Left ventricle myocardium inferior (tissue), 1 donor: ENCODE measurements at places on chromosomes 5 and 9. TPM values are rescaled to one million over a fixed set of nuclear protein-coding genes. Genes with fewer than 3 reads are reported as not detected.

DNA sequence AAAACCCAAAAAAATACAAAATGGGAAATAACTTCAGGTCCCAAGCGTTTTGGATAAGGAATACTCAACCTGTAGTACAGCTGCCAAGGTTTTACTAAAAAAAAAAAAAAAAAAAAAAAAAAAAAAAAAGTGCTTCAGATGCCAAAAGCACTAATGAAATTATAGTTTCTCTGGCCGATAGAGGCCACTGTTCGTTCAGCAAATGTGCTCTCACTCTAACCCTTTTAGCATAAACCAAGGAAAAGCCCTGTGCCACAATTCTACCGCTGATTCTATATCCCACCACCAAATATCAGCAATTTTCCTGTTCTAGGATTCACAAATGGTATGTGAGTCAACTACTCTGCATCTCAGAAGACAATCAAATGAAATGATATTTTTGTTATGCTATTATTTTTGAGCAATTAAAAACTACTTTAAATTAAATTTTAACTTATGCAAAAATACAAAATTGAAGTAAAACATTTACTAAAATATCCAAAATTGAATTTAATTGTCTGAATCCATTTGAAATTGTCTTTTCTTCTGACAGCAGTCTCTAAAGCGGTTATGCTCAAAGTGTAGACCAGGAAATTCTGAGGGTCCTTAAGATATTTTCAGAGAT lies 79.8 kb downstream of the RICTOR start:
- no peak for DNase-seq

The SLCO4C1 gene
- 0.22 TPM for total RNA-seq

DNA sequence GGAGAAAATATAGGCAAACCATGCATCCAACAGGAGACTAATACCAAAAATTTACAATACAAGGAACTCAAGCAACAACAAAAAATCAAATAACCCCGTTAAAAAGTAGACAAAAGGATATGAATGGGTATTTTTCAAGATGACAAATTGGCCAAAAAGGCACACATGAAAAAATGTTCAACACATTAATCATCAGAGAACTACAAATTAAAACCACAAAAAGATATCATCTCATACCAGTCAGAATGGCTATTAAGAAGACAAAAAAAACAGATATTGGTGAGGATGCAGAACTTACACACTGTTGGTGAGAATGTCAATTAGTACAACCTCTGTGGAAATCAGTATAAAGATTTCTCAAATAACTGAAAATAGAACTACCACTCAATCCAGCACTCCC lies 35.0 kb downstream of the TEX10 start:
- DNase-seq = no peak

- DNase-seq = no peak
These were observed 94.7 kb upstream of the SARDH start for GRCh38 chr9:133832877-133833276.

DNA sequence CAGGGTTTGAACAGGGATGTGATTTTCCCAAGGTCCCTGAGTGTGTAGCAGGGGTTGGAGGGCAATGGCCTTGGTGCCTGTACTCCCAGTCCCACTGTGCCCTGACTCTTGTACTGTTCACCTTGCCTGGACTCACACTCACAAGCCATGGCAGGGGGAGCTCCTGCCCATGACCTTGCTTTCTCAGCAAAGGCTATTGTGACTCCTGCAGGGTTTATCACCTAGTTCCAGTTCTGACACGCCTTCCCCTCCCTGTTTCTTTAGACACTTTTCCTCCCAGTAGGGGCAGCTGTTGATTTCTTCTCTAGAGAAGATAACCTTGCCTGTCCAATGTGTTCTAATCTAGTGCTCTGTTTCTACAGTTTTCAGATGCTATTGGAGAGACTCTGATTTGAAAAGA lies 139.5 kb downstream of the FSTL4 start:
- DNase-seq = no peak

The ZNF300 gene
- total RNA-seq = 1.1 TPM

DNA sequence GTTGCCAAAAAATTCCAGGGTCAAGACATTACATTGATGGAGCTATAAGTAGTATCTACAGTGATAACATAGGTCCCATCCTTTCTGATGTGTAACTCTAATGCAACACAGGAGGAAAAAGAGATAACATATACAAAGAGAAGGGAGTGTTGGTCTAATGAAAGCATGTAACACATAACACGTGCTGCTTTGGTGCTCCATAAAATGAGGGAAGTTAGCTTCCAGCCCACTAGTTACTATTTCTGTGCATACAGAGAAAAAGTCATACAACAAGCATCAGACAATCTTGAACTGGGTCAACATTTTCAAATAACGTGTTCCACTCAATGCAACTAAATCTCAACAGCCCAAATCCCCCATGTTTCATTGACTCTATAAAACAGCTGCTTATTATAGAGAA lies 11.7 kb downstream of the MLLT3 start:
- DNase-seq = no peak

DNA sequence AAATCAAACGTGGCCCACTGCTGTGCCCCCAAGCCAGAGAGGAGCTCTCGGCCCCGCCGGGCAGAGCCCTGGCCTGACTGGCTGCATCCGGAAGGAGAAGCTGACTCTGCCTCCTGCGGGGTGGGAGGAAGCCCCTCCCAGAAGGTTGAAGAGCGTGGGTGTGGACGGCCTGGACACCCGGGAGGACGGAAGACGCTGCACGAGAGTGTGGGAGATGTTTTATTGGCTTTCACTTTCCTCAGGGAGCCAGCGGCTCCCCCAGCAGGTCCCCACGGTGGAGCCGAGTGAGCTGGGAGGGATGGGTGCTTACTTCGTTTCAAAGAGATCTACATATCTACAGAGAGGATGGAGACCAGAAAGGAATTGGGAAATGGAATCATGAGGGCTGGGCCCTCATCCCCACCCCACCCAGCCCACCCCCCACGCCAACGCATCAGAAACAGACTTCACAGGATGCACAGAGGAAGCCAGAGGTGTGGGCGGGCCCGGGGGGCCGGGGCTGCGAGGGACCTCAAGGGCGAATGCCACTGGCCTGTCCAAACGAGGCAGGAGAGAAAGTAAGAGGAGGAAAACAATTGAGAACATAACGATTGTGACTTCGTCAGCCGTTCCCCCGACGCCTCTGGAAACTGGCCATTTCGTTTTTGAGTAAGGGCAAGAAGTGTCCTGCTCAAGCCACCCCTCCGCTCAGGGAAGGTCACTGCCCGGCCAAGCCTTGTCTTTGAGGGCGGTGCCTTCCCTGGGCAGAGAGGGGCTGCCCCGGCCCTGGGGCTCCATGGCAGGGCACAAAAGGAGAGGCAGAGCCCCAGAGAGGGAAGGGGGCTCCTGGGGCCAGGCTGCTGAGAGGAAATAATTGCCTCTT lies 32.1 kb downstream of the FAM163B start:
- DNase-seq = no peak

DNA sequence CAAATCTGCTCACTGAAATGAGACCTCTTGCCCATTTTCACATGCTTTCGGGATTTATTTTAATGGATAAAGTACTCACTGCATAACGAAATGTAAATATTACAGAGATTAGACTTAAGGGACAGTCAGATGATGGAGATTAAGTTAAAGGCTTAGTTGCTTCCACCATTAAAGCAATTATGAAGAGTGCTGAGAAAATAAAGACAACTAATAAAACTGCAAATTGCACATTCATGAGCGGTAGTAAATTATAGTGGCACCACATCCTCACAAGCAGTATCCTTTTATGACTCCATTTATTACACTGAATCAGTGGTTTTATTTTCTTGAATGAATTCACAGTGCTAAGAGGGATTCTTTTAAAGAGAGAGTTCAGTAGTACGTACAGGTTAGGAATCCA lies 76.2 kb upstream of the TMED7 start:
- DNase-seq = no peak

DNA sequence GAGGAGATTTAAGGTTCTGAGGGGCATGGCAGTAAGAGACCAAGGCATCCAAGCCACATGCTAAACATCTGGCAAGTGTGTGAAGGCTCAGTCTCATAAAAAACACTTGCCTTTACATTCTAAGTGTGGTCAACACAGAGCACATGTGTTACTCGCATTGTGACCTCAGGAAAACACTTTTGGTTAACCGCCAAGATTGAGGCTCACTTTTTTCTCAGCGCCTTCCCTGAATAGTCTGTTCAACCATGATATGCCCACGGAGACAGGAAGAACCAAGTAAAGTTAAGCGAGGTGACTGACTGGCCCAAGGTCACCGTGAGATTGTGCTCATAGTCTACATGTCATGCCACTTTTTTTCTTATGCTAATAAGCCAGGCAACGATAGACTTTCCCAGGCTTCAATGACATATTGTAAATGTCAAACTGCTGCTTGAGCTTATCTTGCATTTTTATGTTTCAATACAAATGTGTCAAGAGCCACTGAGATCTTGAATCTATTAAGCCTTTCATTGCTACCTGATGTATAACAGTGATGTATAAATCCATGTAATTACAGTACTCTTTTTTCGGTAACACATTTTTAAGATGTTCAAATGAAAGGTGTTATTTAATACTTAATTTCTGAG lies 21.1 kb upstream of the IL9 start:
- no peak for DNase-seq

DNA sequence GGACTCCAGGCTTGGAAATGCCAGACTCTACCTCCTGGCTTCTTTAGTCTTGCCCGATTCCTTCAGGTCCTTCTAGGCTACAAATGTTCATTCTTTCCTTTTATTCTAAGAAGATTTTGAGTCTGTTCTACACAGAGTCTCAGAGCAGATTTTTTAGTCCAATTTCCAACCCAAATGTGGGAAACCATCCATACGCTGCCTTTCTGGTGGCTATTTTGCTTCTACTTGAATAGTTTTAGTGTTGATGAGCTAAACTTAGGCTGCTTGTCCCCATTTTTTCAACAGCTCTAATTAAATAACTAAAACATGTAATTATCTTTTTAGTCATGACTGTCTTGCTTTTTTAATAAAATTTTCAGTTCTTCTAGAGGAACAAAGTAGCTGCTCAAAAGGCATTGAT lies 112.4 kb upstream of the KLF9 start:
- DNase-seq = no peak

The LCN6 gene
- total RNA-seq = 14.6 TPM

- no peak for DNase-seq
These were observed 52.8 kb upstream of the EGFL7 start for GRCh38 chr9:136609838-136610311.

GRCh38 chr9:79671558-79671957 lies 99.8 kb downstream of the TLE4 start:
- DNase-seq = no peak

DNA sequence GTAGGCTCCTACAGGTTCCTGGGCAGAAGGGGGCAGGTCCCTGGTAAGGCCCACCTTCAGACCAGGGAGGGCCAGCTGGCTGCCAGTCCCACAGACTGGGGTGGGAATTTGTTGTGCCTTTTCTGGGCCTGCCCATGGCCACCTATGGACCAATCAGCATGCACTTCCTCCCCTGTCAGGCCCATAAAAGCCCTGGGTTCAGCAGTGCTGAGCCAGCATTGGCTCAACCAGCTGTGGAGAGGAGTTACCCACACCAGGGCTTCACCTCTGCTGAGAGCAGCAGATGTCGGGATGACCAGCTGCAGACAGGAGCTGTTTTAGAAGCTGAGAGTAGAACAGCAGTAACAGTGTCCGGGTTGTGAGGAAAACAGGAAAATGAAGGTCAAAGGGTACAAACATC lies 373.4 kb upstream of the ACO1 start:
- DNase-seq = no peak

DNA sequence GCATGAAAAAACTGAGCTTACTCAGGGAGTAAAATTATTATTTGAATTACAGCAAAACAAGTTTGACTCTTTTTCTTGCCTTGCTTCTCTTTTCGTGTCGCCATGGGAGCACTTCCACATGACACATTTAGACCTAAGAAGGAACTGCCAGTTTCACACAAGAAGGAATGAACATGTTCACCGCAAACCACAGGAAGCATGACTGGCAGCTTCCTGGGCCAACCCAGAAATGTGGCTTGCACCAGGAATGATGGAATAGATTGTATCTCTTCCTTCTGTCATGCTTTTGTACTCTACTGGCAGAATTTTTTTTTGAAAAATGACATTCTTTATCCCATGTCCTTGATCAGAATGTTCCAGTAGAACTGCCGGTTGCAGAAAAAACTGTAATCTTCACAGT lies 32.9 kb upstream of the MAN2A1 start:
- DNase-seq = peak; percentile 26

DNA sequence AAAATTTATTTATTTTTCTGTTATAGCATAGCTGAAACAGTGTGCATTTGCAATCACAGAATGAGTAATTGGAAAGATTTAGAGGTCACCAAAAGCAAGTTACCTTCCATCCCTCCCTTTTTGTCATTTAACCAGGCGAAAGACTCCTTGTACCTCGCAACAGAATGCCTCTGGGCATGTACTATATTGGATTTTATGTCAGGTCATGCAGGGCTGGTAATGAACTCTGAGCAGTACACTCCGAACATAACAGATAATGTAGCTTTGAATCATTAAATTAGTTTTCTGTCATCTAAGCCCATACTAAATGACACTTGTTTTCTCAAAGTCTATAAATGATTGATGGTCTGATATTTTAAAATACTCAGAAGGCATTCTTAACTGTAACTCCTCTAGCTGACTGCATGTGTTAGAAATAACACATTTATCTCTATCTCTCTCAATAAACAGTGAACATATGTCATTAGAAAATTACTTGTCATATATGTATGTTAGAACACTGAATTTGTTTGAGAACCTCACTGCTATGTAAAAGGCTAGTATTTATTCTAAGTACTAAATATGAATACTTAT lies 541.2 kb downstream of the CDH10 start:
- DNase-seq = no peak

DNA sequence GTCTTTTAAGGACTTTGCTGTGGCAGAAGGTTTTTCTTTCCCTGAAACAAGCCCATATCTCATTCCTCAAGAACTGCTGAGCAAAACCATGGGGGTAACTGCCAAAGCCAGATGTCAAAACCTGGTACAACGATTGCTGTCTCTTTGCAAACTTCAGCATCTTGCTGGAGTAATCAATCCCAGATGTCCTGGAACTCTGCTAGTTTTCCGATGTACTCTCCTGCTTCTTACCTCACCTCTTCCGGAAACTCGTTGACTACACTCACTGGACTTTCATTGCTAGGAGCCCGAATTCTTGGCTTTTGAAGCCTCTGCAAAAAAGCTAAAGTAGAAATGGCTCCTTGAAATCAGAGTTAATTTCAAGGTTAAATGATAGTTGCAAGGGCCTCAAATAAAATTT lies 23.3 kb downstream of the RAD1 start:
- no peak for DNase-seq

DNA sequence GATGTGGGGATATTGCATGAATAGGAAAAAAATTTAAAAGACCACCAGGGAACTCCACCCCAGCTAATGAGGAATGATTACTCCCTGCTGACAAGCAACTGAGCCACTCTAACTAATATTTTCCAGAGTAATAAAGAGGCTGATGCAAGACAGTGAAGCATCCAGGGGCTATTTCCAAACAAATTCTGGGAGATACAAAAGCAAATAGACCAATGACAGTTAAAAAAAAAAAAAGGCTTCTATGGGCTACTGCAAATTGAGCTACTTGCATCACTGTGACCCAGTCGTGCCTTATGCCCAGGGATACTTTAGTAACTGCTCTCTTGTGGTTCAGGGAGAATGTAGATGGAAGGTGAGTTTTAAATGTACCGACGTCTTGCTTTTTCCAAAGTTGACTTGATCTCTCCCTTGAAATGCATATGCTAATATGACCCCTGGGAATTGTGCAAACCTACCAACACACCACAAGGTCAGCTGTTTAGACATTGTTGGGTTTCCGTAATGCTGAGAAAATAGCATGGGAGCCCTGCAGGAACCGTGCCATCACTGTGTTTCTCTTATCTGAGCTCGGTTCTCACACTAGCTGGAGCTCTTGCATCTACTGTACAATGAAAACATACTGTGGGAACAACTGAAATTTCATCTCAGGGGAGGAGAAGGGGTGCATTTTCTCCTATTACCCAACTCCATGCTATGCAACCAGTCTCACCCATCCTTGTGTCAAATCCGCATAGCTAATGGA lies 250.6 kb upstream of the MAP3K1 start:
- DNase-seq = no peak
